ENCODE measurements at places on chromosomes 1 and 21.

DNA sequence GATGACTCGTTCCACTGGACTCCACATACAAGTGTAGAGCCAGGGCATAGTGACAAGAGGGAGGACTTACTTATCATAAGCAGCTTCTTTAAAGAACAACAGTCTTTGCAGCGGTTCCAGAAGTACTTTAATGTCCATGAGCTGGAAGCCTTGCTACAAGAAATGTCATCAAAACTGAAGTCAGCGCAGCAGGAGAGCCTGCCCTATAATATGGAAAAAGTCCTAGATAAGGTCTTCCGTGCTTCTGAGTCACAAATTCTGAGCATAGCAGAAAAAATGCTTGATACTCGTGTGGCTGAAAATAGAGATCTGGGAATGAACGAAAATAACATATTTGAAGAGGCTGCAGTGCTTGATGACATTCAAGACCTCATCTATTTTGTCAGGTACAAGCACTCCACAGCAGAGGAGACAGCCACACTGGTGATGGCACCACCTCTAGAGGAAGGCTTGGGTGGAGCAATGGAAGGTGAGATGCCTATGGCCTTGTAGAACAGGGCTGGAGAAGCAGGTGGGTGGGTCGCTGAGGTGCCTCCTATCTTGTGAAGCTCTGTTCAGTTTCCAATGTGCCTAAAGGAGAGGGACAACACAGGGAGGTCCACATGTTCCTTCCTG is 12.1 kb downstream of the MIA3 start:
- no peak for DNase-seq

GRCh38 chr1:46301808-46302640 is 1.4 kb downstream of the LRRC41 start:
- DNase-seq = peak; percentile 76

DNA sequence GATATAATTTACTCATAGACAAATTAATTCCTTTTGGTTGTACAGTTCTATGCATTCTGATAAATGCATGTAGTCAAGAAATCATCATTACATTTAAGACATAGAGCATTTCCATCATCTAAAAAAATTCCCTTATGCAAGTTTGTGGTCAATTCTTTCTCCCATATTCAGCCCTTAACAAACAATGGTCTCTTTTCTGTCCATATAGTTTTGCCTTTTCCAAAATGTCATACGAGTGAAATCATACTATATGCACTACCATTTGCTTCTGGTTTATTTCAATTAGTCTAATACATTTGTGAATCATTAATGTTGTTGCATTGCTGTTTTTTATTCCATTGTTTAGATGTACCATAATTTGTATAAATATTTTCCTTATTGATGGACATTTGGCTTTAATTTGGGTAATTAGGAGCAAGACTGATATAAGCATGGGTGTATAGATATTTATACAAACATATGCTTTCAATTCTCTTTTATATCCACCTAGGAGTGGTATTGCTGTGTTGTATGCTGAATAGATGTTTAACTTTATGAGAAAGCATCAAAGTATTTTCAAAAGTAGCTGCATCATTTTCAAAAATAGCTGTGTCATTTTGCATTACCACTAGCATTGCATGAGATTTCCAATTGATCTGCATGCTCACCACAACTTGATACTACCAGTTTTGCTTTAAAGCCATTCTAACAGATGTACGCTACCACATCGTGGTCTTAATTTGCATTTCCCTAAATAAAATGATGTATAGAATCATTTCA is 397.0 kb upstream of the ADAMTS5 start:
- peak; percentile 15 for DNase-seq

DNA sequence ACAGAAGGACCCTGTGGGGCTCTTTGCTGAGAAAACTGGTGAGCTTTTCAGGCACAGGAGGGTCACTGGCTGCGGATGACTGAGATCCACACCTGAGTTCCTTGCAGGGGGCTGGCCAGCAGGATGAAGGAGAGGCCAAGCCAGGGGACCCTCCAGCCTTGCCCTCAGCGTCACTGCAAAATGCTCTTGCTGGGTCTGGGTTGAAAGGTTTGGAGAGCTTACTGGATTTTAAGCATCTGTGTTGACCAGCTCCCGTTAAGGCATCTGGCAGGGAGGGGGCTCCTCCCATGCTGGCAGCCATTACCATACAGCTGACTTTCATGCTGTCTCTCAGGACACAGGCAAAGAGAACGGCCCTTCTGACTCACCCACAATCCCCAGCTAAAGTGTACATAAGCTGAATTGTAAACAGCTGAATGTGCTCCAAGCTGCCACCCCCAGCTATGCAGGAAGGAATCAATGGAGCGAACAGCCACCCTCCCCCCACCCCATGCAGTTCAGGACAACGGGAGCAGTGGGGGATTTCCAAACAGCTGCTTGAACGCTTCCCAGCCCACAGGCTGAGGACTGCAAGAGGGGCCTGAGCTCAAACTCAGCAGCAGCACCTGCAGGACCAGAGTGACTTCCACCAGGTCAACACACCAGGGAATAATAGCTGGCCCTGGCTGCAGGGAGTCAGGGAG is 21.3 kb upstream of the A3GALT2 start:
- DNase-seq = peak; percentile 98

DNA sequence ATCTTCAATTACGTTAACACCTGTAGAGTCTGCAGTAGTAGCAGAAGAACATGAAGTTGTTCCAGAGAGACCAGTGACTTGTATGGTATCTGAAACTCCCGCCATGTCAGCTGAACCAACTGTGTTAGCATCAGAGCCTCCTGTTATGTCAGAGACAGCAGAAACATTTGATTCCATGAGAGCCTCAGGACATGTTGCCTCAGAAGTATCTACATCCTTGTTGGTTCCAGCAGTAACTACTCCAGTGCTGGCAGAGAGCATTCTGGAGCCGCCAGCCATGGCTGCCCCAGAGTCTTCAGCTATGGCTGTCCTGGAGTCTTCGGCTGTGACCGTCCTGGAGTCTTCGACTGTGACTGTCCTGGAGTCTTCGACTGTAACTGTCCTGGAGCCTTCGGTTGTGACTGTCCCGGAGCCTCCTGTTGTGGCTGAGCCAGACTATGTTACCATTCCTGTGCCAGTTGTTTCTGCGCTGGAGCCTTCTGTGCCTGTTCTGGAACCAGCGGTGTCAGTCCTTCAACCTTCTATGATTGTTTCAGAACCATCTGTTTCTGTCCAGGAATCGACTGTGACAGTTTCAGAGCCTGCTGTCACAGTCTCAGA is 10.3 kb downstream of the SON start:
- no peak for DNase-seq

GRCh38 chr1:154755858-154756730 is 114.0 kb downstream of the KCNN3 start:
- peak; percentile 12 for DNase-seq

DNA sequence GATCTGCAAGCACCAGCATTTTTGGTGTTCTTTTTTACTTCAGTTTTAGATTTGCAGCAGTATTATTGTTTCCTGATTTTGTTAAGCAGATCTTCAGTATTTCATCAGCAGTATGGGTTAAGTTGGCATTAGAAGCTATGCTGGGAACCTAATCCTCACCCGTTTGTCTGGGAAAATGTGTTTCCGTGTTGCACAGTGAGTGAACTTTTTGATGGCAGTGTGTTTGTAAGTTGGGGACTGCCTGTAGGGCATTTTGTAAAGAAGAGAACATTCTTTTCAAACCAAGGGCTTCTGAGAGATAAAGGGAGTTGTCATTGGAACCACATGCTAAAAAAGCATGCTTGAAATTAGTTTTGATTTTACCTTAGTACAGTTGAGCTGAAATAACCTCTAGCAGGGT is 35.9 kb downstream of the UCK2 start:
- no peak for DNase-seq

GRCh38 chr21:42837421-42838211 is 41.7 kb downstream of the WDR4 start:
- DNase-seq = no peak

- DNase-seq = no peak
These were observed 28.0 kb upstream of the IFNGR2 start for GRCh38 chr21:33375101-33375644.

DNA sequence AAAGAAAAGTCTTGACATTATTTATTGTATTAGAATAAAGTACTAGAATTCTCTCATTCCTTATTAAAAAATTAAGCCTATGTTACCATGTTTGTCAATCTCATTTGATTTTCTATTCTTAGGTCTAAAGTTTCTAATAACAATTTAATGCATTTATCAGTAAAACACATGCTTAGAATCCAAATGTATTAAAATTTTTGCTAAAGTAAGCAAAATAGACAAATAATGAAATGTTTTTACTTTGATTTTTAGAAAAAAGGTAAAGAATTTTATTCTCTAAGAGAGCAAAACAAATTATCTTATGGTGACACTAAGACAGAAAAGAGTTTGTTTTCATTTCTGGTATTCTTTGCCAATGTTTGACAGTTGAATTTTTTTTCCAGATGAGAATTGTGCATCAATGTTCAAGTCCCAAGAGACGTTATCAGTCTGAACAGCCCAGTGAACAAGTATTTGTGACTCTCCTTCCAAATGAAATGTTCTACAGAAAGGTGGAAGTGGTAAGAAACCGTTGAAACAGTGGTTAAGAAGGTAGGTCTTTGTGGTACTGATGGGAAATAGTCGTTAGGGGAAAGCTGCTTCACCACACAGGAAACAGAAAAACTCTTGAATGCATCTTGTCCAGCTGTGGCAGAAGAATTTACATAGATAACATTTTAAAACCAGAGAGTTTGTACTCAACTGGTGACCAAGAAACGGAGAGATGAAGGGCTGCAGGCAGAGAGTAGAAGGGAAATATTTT is 402.5 kb downstream of the PTPRC start:
- no peak for DNase-seq

DNA sequence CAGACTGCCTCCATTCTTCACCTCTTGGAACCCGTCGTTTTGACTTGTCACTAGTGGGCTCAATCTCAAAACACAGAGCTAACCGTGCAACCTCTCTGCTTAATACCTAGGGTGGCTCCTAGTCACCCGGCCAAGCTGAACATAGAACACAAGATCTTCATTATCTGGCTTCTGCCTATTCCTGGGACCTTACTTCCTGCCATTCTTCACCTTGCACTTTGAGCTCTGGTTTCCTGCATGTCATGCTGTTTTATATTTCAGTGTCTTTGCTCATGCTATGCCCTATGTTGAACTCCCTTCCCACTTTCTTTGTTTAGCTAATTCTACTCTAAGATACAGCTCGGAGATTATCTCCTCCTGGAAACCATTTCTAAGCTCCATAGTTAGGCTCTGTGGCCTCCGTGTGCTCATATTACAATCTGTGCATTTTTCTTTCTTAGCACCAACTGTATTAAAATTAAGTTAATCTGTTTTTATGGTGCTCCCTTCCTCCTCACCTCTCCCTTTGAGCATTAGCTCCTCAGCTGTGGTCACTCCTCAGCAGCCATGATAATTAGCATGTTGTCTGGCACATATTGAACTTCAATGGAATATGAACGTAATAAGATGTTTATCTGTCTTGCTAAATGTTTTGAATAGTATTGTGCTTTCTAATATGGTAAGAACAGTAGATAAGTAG is 13.1 kb downstream of the GPSM2 start:
- DNase-seq = no peak

GRCh38 chr21:40331172-40331571 is 463.9 kb downstream of the PCP4 start:
- DNase-seq = no peak

- no peak for DNase-seq
These were observed 549 bp downstream of the PARS2 start for GRCh38 chr1:54763816-54764132.

DNA sequence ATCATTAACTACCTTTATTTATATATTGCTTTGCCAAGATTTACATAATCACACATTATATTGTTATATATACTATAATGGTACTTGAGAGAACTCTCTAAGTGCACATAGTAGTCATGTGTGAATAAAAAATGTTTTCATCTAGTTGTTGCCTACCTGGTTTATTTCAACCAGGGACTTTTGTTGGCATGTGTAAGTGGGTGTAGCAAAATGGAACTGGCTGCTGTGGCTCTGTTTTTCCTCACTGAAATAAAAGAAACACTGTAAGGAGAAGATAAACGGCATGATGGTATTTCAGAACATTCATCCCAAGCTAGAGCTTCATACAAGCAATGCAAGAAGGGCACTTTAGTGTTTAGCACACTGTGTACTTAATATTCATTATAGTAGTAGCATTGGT is 14.9 kb downstream of the RBBP4 start:
- no peak for DNase-seq

DNA sequence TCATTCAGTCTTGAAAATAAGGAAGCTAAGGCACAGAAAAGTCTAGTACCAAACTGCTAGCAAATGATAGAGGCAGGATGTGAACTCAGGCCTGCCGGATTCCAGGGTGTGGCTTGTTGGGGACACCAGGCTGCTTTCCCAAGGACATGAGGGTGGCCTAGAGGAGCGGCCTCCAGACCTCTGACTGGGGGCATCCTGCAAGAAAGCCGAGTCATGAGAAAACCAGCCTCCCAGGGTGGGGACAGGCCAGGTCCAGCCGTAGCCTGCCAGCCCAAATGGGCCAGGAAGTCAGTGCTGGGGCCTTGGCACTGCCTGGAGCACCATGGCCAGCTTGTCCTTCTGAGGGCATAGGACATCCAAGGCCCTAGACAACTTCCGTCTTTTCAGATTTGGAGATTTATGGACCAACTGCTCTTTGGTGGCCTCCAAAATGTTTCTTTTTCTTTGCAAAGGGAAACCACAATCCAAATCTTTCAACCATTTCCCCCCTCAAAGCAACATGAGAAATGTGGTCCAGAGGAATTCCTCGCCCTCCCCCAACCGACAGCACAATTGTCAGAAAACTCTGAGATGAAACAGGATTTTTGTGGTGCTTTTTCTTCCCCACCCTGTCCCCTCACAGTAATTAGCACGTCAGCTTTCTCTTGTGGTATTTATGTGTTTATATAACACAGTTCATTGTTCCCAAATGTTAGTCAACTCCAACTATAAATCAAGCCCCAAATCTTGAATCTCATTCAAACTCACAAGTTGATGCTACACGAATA is 212.3 kb downstream of the KAZN start:
- no peak for DNase-seq

DNA sequence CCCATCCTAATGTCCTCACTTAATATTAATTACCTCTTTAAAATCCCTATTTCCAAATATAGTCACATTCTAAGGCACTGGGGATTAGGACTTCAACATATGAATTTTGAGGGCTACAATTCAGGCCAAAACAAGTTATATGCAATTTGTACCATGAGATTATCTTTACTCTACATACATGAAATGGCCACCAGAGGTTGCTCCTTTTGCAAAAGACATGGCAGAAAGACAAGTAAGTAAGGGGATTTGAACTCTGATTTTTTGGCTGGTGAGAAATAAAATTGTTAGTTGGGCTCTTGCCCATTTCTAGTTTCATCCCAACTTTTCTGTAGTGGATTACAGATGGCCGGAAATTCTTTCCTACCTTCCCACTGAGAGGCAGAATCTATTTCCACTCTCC is 4.8 kb upstream of the ALG6 start:
- no peak for DNase-seq

GRCh38 chr1:38605063-38605462 is 254.5 kb downstream of the RRAGC start:
- DNase-seq = no peak

- DNase-seq = peak; percentile 62
These were observed 55.2 kb upstream of the KAZN start for GRCh38 chr1:14543191-14543840.

- DNase-seq = no peak
These were observed 522.5 kb downstream of the SMYD3 start for GRCh38 chr1:245984390-245985155.

- DNase-seq = no peak
These were observed 1004.9 kb upstream of the NCAM2 start for GRCh38 chr21:19993268-19993667.

- no peak for DNase-seq
These were observed 22.4 kb upstream of the ZBTB18 start for GRCh38 chr1:244028701-244029100.

GRCh38 chr1:46248122-46248920 is 758 bp downstream of the RAD54L start:
- peak; percentile 24 for DNase-seq

All from foreskin fibroblast (primary cell).